ENCODE measurements at places on chromosomes 13 and 19. TPM values are rescaled to one million over a fixed set of nuclear protein-coding genes. Genes with fewer than 3 reads are reported as not detected.

The HSD17B14 gene
- polyA plus RNA-seq: 25.4 TPM

DNA sequence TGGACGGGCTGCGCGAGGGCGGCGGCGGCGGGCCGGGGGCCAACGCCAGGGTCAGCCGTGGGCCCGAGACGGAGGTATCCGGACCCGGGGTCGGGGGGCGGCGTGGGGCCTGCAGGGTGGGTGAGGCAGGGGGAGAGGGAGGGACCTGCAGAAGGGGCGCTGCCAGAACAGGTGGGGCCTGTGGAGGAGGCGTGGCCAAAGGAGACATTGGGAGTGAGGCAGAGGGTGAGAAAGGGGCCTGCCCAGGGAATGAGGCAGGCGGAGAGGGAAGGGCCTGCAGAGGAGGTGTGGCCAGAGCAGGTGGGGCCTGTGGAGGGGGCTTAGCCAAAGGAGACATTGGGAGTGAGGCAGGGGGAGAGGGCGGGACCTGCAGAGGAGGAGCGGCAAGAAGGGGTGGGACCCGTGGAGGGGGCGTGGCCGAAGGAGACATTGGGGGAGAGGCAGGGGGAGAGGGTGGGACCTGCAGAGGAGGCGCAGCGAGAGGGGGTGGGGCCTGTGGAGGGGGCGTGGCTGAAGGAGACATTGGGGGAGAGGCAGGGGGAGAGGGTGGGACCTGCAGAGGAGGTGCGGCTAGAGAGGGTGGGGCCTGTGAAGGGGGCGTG, 4.2 kb downstream of the PRR36 start:
- peak; percentile 92 for DNase-seq

GRCh38 chr19:14576363-14576762, 4.5 kb upstream of the NDUFB7 start:
- no peak for DNase-seq

- DNase-seq: no peak
Observed at GRCh38 chr13:96284971-96285370, 195.1 kb downstream of the HS6ST3 start.

DNA sequence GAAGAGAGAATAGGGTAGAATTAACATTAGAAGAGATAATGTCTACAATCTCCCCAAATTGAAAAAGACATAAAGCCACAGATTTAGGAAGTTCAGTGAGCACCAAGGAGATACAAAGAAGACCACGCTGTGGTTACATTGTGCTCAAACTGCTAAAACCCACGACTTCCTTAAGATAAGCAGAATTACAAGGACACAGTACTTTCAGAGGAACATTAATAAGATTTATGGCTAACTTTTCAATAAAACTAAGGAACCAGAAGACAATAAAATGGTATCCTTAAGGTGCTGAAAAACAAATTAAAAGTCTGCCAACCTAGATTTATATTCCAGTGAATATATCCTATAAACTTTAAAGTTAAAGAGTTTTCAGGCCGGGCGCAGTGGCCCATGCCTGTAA, 7.4 kb upstream of the IL17D start:
- DNase-seq: no peak

The CSNK1G2 gene
- 69.4 TPM for polyA plus RNA-seq

The FUT1 gene
- 7.7 TPM for polyA plus RNA-seq

Data from pancreas (tissue), 10 donors.